ENCODE measurements at places on chromosomes 7 and 10.

DNA sequence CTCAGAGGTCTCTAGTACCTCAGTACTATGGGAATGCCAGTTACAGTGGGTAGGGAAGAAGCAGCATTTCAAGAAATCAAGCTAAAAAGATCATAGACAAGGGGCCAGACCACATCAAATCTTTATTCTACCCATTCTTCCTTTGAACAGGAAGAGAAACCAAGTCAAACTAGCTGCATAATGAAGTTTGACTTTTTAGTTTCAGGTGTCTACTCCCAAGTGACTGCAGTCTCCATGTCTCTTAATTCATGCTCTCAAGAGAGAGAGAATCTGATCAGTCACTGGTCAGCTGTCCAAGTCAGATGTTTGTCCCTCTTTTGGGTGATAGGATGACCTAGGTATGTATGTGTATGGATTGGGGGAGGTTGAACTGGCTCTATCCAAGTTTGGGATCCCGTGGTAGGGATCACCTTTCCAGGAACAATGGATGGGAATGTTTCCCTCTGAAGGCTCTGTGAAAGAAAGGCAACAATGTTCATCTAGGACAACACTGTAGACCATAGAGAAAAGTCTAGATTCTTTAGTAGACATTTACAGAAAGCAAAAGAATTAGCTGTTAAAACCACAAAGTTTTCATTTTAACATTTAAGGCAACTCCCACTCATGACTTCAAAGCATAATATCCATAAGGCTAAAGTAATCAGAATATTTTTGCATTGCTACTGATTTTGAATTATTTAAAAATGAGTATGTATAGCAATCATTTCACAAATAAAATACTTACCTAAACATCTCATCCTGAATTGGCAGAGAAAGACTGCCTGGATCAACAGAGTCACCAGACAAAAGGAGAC, 30.1 kb upstream of the PRTFDC1 start:
- DNase-seq: no peak

GRCh38 chr10:132868995-132869394, 73.4 kb downstream of the CFAP46 start:
- no peak for DNase-seq

- no peak for DNase-seq
These were observed 154.5 kb upstream of the PPP2R2D start for GRCh38 chr10:131746241-131746711.

- no peak for DNase-seq
These were observed 73.6 kb upstream of the NEBL start for GRCh38 chr10:20970708-20971107.

GRCh38 chr7:34342387-34342786, 315.6 kb upstream of the NPSR1 start:
- no peak for DNase-seq

DNA sequence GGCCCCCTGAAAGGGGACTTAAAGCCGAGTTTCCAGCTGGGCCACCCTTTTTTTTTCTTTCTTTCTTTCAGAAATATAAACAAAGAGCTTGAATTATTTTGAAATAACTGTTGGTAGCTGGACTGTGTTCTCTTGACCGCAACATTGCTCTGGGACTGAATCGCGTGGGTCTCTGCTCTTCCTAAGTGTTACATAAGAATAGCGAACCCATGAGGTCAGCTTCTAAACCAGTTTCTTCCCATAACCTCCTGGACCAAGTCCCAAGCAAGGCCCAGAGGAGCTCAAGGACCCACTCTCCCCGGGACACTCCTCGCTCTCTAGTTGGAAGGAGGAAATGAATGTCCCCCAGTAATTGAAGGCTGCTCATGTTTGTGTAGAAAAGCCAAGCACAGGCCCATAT, 91.1 kb downstream of the CXCL12 start:
- no peak for DNase-seq

DNA sequence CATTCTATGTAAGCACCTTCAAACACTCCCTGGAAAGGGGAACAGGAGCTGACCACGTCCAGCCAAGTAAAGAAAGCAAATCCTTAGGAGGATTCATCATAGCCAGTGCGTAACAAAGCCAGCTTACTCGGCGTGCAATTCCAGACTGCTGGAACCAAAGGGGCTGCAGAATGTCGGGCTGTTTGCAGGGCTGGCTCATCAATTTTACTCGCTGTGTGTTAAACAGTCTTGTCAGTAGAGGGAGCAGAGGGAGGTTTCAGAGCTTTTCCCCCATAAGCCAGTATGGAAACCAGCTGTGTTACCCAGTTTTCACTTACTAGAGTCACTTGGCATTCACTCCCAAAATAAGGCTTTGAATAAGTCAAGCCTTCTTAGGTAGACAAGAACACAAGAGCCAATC, 127.1 kb downstream of the KMT2E start:
- DNase-seq: no peak

- DNase-seq: no peak
These were observed 11.9 kb downstream of the TSPAN13 start for GRCh38 chr7:16765436-16765859.

DNA sequence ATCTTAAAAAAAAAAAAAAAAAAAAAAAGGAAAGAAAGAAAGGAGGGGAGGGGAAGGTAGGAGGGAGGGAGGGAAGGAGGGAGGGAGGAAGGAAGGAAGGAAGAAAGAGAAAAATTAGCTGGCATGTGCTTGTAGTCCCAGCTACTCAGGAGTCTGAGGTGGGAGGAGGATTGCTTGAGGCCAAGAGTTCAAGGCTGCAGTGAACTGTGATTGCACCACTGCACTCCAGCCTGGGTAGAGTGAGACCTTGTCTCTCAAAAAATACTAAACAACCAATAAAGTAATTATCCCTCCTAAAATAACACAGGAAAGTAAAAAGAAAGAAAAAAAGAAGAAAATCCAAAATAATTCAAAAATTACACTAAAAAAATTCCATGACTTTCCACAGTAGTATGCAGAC, 13.8 kb upstream of the NRF1 start:
- DNase-seq: no peak

DNA sequence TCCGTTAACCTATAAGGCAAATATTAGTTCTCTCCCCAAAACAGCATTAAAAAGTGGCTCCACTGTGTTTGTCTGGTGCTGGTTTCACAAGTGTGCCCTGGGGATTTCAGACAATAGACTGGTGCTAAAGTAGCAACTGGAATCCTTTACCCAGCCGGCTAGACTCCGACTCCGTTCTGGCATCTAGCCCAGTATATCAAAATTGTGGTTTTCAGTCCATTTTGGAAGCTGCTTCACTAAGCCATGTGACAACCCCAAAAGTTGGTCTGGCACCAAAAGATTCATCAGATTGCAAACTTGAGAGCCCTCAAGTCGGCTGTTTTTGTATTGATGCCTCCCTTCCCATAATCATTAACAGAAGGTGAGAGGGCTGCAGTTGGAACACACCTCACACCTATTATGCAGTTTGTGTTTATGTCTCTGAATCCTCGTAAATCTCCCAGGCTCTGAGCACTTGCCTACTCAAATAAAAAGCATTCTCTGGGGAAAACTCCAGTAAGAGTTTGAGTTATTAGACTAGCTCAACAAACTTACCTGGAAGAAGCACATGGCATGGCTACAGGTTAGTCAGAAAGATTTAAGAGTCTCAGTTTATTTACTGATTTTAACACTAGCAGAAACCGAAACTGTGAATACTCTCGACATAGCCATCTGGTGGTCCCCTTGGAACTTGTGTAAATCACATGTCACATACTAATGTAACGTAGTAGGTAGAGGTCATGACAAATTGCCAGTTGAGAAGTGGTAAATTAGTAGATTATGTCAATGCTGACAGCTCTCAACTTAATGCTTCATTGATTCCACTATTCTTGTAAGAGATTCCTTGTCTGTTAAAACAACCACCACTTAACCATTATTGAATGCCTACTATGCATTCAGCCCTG, 14.8 kb upstream of the WNT16 start:
- DNase-seq: no peak

- DNase-seq: peak; percentile 15
These were observed 445 bp upstream of the ATRNL1 start for GRCh38 chr10:115092555-115093285.

- peak; percentile 44 for DNase-seq
These were observed 980 bp downstream of the ADAM8 start for GRCh38 chr10:133275684-133276092.

- no peak for DNase-seq
These were observed 69.1 kb downstream of the KMT2C start for GRCh38 chr7:152366662-152367061.

DNA sequence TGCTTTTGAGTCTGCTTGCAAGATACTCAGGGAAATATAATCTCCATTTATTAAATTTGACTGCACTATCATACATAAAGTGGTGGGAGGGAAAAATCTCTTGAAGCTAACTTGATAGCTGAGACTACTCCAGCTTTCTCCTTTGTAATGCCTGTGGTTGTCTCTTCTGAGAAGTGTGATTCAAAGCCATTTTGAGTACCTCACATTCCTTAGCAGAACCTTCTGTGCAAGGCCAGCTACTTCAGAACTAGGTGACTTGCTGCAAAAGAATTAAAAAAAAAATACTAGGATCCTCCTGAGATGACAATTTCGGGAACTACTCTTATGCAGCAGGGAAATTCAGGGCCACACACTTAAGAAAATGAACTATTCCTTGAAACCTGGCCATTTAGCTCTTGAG, 294.8 kb downstream of the MDFIC start:
- no peak for DNase-seq

DNA sequence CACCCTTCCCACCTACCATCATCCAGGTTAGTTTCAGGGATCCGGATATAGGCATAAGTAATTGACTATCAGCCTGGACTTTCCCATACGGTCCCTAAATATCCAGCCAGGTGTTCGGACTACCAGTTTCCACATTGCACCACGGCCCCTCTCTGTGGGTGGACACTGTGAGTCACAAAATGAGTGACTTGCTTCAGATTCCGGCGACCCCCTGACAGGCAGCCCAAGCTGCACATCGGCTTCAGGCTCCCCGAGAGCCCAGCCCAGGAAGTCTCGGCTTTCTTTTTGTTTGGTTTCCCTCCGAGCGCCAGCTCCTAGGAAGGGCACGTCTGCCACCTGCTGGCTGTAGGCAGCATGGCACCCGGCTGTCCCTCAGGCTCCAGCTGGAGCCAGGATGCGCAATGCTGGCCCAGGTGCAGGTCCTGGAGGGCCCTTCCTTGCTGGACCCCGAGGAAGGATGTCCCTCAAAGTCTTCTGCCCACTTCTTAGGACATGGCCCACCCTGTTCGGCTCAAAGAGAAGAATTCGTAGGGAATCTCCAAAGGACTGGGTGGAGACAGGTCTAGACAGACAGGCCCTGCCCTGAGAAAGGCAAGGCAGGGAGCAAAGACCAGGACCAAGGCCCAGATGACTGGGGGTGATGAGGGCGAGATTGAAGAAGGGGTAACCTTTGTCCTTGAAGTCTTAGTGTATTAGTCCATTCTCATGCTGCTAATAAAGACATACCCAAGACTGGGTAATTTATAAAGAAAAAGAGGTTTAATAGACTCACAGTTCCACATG, 10.6 kb downstream of the HABP2 start:
- DNase-seq: peak; percentile 55

- DNase-seq: no peak
These were observed 28.5 kb upstream of the CAMK1D start for GRCh38 chr10:12320892-12321291.

DNA sequence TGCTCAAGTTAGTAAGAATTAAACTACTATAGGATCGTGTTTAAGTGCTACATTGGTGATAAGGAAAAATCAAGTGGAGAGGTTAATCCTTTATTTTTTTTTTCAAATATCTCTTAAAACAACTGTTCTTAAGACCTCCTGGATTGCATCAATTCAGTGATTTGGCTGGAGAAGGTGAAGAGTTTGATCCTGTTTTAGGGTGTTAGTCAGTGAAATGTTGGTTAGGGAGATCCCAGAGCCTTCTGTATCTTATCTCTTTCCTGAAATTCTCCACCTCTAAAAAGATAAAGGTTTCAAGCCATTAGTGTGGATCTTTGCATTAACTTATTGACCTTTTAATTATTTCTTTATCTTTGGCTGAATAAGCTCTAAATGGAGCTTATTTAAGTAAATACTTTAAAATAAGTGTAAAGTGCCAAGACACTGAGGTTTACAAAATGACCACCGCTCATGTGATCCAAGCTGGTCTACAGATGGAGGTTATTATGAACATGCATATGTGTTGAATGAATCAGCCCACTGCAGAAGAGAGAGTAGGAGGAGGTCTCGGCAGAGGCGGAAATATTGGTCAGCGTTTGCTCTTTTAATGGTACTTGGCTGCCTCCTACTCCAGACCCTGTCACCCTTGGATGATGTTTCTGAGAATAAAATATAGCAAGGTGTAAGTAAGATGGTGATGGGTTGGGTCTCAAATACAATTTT, 51.8 kb upstream of the BMPER start:
- DNase-seq: no peak

GRCh38 chr10:85557077-85557476, 809.5 kb downstream of the GRID1 start:
- no peak for DNase-seq

DNA sequence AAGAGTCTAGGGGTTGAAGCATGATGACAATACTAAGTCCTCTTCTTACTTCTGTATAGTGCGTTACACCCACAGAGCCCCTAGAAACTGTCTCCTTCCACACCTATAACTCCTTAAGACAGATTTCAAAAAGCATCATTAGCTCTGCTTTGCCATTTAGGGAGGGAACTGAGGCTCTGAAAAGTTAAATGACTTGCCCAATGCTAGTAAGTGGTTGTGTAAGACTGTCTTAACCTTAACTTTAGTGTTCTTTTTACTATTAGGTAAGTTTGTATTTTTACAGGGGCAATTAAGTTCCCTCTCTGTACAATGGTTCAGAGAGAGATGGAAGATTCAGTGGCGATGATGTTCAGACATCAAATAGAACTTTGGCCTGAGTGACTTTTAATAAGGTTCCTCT, 72.7 kb upstream of the ASAH2 start:
- no peak for DNase-seq

- DNase-seq: no peak
These were observed 29.4 kb upstream of the TNRC18 start for GRCh38 chr7:5452937-5453540.

DNA sequence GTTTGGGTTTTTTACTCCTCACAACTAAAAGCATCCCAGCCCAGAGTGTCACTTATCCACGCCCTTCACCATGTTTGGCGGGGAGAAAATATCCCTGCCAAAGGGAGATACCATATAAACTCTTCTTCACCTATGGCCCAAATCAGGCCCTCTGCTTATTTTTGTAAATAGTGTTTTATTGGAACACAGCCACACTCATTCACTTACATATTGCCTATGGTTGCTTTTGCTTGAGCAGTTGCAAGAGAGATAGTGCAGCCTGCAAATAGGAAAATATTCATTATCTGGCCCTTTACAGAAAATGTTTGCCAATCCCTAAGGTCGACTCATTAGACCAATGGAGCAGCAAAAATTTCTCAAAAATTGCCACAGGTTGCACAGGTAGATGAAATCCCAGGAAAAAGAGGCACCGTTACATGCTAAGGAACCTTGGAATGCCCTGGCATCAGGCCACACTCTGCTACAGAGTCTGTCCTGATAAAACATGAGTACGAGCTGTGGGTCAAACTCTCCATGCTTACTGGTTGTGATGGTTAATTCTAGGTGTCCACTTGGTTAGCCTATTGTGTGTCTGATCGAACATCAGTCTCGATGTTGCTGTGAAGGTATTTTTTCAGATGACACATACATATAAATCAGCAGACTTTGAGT, 7.9 kb upstream of the RASSF4 start:
- no peak for DNase-seq

GRCh38 chr10:113562704-113563103, 9.9 kb downstream of the HABP2 start:
- DNase-seq: no peak
